ENCODE measurements at places on chromosomes 1 and 21.

DNA sequence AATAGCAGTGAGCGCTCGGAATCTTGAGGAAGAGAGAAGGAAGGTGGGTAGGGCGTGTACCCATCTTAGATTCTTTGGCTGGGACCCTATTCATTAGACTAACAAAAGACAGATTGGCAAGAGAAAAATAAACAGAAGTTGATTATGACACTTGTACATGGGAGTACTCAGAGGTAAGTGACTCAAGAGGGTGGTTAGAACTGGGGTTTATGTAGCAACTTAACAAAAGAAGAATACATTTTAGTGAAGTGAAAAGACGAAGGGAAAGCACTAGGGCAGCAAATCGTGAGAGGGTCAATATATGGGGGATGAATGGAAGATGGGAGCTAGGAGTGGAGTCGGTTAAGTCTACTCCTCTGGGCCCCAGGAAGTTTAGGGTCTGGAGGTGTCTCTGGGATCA is 25.8 kb upstream of the RCC2 start:
- DNase-seq: no peak

- DNase-seq: no peak
Measured at GRCh38 chr1:113874012-113874879, 2.7 kb upstream of the PTPN22 start.

DNA sequence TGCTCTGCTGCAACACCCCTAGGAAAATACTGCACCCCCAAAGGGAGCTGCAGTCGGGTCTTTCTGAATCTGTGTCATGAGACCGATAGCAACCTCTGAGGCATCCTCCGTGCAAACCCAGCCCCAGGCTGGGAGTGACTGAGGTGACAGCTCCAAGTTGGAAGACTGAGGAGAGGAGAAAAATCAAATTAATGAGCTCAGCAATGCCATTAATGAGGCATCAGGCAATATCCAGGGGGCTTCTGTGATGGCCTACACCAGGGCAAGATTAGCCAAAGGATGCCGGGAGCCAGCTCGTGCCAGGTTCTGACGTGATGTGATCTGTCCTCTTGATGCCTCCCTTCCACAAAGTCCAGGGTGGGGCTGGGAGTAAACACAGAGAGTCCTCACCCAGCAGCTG is 30.8 kb upstream of the PSMB2 start:
- DNase-seq: no peak

DNA sequence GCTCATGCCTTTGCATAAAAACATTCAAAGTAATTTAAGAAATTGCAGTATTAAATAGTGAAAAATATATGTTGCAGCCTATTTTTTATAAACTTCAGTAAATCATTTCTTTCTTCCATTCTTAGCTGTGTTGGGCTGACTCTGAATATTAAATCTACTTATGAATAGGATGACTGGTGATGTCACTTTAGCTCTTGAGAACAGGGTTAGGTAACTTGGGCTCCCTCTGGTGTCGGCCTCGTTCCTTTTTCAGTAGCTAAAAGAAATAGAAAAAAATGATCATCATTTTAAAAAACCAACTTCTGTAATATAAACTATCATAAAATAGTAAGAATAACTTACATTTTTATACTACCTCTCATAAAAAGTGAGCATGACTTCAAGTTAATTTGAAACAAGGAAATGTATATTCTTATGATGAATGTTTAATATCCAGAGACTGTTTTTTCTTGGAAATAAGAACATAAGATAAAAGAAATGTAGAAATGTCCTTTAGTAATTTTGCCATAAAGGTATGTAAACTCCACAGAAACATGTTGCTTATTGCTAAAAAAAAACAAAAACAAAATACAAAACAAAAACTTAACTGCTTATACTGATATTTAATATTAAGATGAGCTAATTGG is 26.8 kb upstream of the NCAM2 start:
- DNase-seq: no peak

DNA sequence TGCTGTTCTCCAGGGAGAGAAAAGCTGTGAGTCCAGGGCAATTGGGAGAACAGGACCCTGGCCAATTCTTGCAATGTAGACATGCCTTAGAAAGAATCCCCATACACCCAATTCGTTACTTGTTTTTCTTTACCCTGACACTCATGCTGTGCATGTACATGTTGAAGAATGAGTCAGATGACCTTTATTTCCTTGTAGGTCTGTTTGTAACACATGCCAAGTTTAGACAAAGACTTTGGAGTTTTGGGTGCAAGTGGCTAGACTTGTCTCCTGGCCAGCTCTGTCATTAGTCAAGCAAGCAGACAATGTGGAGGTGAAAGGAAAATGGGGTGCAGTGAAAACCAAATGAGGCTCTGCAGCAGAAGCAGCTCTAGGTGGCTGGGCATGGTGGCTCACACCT is 38.1 kb downstream of the GNPAT start:
- no peak for DNase-seq

DNA sequence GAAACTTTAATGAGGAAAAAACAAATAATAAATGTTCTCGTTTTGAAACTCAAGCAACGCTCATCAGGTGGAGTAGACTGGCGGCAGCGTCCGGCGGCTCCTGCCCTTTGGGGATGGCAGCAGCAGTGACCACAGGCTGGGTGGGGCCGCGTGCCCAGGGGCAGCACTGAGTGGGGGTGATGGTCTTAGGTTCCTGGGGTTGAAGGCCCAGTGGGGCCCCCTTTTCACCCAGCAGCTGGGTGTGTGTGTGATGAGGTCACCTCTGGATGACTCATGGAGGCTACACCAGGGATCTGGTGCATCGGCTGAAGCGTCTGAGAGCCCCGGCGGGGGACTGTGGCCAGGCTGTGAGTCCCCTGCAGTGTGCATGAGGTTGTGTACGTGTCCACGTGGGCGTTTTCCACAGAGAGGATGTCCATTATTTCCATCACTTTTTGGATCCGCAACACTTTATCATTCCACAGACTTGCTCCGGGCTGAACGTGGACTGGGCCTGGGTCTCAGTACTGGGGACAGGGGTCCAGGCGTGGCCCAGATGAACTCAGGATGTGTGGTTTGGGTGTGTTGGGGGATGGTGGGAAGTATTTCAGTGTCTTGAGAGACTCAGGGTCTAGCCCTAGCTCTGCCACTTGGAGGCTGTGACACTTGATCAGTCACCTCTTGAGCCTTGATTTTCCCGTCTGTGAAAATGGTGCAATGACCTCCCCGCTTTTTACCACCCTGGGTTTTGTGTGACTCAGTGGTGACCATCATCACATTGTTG is 25.6 kb downstream of the LDLRAP1 start:
- DNase-seq: no peak

GRCh38 chr1:34346128-34346527 is 169.4 kb downstream of the C1orf94 start:
- no peak for DNase-seq

- no peak for DNase-seq
Measured at GRCh38 chr1:27630859-27631491, 4.0 kb downstream of the FGR start.

DNA sequence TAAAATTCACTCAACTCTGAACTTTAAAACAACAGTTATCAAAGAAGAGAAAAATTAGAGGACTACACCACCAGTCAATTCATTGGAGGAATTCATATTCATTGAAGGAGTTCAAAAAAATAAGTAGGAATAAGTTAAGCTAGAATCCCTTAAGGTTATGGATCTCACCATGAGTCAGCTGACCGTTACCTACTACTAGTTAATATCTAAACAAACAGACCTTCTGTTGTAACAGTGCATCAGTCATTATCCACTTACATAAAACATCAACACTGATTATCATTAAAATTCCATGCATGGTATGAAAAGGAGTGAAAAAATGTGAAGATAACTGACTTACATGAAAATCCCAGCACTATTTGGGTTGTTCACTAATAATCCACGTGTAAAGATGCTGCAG is 44.9 kb downstream of the FOXJ3 start:
- DNase-seq: no peak

- DNase-seq: no peak
Measured at GRCh38 chr1:234546890-234547788, 62.8 kb downstream of the IRF2BP2 start.

DNA sequence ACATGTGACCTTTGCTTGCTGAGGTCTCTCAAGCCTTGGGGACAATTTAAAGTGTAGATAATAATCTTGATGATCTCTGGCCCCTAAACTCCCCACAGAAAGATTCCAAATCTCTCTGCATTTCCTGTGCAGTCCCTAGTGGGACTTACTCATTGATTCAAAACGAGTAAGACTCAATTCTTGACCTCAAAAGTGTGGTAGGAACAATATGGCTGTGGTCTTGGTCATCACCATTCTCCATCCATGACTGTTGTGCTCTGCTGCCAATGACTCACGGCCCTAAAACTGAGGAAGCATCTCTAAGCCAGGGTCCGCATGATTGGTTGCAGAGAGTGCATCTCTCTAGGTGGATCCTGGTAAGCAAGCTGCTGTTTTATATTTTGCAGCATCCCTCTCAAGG is 268.0 kb downstream of the PTGER3 start:
- DNase-seq: no peak

GRCh38 chr1:101217148-101217547 is 19.7 kb upstream of the S1PR1 start:
- no peak for DNase-seq

DNA sequence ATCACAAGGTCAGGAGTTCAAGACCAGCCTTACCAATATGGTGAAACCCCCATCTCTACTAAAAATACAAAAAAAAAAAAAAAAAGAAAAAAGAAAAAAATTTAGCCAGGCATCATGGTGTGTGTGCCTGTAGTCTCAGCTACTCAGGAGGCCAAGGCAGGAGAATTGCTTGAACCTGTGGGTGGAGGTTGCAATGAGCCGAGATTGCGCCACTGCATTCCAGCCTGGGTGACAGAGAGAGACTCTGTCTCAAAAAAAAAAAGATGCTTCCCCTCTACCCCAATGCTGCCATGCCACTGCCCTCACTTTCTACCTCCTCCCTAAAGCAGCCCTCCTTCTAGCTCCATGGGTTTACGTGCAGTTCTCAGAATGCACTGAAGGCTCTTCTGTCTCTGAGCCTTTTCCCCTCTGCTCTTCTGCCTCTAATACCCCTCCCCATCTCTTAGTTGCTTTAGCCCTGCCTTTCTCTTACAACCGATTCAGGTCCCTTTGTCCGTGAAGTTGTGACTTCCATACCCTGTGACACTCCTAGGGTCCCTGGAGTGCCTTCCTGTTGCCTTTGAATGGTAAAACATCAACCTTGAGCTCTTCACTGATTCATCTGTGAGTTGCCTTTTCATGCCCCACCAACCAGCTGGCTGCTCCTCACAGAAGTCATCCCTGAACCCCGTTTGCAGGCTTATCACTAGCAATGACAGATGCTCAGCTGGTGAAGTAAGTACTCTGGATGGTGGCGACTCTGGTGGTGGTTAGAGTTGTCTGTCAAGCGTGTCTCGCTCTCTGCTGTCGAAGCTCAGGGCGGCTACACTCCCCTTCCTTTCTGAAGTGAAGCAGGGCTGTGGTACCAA is 234.9 kb downstream of the RHOU start:
- DNase-seq: no peak

GRCh38 chr1:222040955-222041354 is 299.1 kb upstream of the DUSP10 start:
- no peak for DNase-seq

GRCh38 chr1:57254022-57254421 is 169.8 kb downstream of the DAB1 start:
- DNase-seq: no peak

- DNase-seq: no peak
Measured at GRCh38 chr1:78722521-78722920, 72.9 kb downstream of the IFI44 start.

DNA sequence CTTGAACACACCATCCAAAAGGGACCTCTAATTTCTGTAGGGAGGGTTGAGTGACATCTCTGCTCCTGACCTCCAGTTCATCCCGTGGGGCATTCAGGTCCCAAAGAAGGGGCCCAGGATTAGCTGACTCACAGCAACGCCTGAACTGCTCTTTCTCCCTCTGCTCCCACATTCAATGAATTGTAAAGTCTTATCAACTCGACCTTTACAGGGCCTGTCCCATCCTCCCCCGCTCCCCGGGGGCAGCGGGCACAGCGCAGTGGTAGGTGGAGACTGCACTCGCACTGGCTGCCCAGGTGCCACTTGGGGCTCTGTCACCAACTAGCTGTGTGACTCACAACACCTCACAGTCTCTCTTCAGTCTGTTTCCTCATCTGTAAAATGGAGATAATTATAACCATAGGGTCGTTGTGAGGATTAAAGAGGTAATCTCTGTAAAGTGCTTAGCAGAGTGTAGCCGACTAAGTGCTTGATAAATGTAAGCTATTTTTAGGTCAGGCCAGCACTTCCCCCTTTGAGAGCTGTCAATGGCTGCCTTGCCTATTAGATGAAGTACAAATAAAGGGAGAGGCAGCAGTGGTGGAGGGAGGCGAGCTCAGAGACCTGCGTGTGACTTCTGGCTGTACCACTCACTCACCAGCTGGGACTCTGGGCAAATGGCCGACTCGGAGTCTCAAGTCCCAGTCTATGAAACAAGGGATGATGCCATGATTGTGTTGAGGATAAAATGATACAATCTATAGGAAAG is 637 bp upstream of the MYBPHL start:
- no peak for DNase-seq

DNA sequence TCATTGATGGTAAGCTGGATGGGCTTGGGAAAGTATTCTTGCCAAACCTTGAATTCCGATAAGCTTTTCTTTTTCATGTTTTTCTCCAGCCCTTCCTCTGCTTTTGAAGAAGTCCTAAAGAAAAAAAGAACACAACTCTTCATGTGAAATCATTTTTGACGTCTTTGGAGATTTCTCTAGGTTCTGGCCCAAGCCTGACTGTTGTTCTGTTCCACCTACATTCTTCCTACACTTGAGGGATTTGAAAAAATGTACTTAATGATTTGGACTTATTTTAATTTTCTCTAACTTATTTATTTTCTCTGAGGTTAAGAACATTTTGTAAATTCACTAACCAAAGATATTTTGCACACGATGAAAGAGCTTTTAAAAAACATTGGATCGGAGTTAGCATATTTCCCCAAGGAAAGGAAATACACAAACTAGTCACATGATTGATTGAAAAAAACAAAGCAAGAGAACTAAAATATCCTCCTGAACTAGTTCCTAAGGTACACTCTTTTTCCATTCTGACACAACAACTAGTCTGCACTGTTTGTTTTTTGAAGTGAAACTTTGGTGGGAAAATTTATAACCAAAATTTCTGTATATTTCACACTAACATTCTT is 82.3 kb downstream of the LTN1 start:
- DNase-seq: no peak

GRCh38 chr1:110235181-110235833 is 25.2 kb downstream of the KCNC4 start:
- no peak for DNase-seq
